ENCODE measurements at places on chromosomes 4 and X.

- DNase-seq = no peak
Measured at GRCh38 chr4:81685104-81685503, 213.4 kb upstream of the RASGEF1B start.

- no peak for DNase-seq
Measured at GRCh38 chrX:47573341-47574075, 8.7 kb upstream of the TIMP1 start.

DNA sequence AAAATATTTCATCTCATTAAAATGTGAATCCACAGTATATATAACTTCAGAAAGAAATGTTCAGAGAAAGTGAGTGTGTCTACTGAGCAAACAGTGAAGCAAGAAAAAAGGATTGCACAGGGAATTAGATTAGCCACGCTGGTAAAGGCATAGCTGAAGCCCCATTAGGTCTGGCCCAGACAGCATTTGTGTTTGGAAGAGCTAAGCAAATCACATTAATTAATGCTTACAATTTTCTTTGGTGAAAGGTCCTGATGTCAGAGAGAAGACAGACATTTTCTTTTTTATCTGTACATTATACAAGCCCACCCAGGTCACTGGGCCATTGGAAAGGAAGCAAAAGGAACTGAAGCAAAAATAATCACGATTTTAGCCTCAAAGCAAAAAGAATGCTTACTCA lies 354.6 kb downstream of the GRID2 start:
- no peak for DNase-seq

GRCh38 chrX:78769101-78769755 lies 21.7 kb downstream of the LPAR4 start:
- DNase-seq = no peak

DNA sequence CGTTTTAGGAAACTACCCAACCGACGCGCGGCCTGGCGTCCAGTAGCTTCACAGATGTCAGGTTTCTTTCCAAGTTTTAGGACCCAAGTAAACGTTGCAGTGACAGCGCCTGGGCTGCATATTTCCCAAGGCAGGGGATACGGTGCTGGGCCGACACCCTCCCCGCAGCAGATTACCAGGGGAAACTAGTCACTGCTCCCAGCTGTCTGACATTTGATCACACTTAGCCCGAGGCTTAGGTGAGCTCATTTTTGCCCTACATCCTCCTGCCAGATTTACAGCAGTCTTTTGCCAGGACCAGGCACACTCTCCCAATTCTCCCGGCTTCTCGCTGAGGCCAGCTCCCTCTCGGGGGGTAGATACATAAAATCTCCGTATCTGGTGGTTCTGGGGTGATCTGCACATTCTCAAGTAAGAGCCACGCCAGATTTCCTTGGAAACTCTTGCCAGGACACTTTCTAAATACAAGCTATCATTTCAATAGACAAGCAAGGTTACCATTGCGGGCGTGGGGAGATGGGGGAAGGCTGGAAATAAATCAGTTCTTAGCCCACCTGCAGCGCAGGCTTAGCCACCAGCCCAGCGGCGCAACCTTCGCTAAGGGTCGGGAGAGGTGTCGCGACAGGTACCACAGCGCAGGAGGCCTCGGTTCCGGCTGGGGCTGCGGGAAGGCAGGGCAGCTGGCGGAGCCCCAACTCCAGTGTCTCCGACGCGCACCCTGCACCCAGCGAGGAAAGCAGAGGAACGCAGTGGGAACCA lies 2.5 kb upstream of the SOX3 start:
- DNase-seq = no peak

GRCh38 chrX:21781525-21781924 lies 23.6 kb upstream of the SMPX start:
- no peak for DNase-seq

DNA sequence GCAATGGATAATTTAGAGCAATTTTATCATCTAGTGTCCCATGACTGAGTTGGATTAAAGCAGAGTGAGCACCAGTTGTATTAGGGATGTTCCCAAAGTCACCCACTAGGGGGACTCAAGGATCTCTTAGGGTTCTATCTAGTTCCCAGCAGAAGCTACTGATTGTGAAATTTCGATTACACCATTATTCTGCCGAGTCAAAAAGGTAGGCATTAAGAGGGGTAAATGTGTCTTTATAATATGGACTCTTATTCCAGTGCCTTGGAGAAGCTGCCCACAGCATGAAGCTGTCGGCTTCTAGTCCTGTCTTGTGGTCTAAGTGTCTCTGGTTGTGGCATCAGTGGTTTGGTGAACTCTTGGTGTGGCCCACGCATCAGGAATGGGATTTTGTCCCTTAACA lies 53.3 kb downstream of the RGS12 start:
- DNase-seq = no peak

GRCh38 chrX:70411475-70411874 lies 11.6 kb upstream of the GDPD2 start:
- DNase-seq = no peak

- DNase-seq = no peak
Measured at GRCh38 chr4:111512081-111512783, 633.0 kb upstream of the FAM241A start.

DNA sequence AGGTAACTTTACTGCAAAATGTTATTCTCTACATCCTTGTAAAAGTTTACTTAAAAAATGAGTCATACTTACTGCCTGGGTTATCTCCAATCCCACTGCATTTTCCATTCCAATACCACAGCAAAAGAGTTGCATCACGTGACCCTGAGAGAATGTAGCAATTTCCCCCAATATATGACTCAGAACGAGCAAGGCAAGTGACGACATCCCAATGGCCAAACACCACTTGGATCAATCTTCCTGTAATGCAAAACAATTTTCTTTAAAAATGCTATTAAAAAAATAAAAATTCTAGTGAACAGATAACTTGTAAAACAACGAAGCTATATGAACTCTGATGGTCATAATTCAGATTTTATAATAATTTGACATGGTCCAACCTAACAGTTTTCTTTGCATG lies 224.3 kb downstream of the DCLK2 start:
- DNase-seq = no peak

GRCh38 chrX:100636321-100636991 lies at the start of gene TSPAN6:
TSPAN6 (minus strand) TSS chrX:100636806; CDS start chrX:100636694, 112 bp downstream.
- DNase-seq = peak; percentile 55

GRCh38 chr4:68271851-68272357 lies 26.4 kb upstream of the TMPRSS11B start:
- DNase-seq = no peak

DNA sequence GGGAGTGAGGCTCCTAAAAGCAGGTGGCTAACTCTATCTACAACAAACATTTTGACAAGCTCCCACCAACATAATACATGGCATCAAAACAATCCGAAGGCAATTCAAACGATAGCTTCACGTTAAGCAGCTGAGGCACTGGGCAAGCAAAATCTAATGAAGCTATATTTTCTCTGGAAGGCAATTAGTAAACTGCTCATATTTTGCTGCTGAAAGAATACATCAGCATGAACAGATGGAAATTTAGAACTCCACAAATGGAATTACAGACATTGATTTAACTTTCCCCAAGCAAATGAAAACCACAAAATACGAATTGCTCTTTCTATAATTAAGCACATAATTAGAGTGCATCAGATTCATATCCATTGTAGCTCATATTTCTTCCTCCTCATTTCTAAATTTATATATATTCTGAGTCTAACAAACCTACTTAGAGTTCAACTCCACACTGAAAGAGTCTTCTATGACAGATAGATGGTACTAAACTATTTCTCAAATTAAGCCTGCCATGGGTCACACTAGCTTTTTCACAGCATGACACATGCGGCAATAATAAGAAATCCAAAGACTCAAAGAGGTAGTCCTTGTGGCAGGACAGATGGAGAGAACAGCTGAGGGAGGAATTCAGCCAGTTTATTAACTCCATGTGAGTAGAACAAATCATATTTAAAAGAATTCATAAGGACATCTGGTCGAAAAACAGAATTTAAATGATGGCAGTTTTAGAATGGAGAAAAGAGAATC lies 305.4 kb downstream of the MAPK10 start:
- DNase-seq = no peak

- no peak for DNase-seq
Measured at GRCh38 chrX:38754102-38754790, 47.0 kb upstream of the MID1IP1 start.

GRCh38 chrX:131762802-131763234 lies 218.9 kb downstream of the OR13H1 start:
- DNase-seq = no peak

DNA sequence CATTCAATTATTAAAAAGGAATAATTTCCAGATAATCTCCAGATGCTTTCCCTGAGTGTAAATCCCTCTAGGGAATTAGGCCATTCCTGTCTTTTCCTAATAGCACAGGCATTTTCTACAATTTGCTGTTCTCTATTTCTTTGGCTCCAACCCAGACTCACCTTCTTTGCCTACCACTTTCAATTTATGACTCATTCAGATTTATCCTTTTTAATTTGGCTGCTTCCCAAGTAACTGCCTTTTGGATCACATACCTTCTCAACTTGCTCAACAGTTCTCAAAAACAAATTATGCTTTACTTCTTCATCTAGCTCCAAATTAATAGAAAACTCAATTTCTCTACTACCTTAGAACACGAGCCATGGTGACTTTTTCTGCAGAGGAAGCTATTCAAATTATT lies 1166.3 kb upstream of the PCDH7 start:
- no peak for DNase-seq

- DNase-seq = no peak
Measured at GRCh38 chr4:88382621-88383020, 4.0 kb downstream of the HERC6 start.

DNA sequence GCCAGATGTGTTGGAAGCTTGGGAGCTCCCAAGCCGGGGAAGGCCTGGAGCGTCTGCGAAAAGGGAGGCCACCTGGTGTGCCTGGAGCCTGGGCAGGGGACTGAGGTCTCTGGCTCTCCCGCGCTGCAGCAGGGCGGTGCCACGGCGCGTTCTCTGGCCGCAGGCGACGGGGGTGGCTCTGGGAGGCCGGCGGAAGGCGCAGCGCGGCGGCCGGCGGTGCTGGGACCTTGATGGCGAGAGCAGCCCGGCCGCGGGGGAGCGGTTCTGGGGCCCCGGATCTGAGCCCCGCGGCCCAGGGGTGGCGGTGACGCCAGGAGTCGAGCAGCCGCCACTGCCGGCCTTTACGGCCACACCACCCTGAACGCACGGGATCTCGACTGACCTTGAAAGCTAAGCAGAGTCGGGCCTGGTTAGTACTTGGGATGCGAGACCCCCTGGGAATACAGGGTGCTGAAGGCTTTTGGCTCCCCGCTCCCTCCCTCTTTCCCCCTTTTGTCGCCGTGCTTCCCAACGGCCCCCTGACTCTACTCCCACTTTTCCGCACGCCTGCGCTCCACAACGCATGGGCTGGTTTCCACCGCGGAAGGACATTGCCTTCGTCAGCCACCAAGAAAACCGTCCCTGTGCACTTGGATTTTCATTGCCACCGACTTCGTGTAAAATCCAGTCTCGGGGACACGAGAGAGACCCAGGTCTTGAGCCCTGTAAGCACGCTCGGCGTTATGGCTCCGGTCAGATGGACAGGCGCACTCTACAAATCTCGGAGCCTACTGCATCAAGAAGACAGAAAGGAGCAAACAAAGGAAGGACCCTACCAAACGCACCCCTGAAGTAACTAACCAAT lies 9.5 kb downstream of the FRG2 start:
- DNase-seq = no peak

GRCh38 chr4:179626687-179627086 lies 2184.4 kb upstream of the AGA start:
- DNase-seq = no peak

- DNase-seq = no peak
Measured at GRCh38 chr4:6826781-6827508, 44.4 kb downstream of the KIAA0232 start.

GRCh38 chrX:67619253-67619652 lies 75.4 kb downstream of the AR start:
- no peak for DNase-seq

DNA sequence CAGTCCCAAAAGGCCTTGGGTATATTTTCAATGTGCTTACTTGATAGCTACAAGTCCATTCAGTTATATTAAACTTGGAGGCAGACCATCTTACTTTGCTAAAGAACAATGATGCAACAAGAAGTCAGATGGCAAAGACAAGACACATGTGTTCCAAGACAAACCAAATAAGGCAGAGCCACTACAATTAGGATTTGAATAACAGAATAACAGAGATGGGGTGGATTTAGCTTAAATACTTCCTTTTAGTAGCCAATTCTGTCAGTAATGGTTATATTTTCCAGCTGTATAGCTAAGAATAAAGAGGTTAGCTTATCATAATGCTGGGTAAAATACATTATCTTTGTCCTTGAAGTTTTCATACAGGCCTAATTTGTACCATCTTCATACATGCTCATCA lies 37.7 kb upstream of the FRAS1 start:
- no peak for DNase-seq

DNA sequence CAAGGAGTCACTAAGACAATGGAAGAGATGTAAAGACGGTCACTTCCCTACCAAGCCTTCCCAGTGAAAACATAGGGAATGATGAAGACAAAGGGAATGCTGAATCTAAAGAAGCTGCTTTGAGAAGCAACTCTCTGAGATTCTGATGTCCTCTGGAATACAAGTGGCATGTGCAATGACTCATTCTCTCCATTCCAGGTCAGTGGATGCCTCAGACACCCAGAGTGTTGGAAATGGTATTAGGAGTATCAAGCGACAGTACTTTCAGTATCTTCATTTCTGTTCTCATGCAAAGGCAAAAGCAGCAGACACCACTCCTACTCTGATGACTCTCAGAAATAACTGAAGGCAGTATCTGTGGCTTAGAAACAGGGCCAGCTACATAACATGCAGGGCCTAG lies 102.6 kb downstream of the FSTL5 start:
- DNase-seq = no peak

GRCh38 chr4:92334716-92335350 lies 31.1 kb downstream of the GRID2 start:
- no peak for DNase-seq

DNA sequence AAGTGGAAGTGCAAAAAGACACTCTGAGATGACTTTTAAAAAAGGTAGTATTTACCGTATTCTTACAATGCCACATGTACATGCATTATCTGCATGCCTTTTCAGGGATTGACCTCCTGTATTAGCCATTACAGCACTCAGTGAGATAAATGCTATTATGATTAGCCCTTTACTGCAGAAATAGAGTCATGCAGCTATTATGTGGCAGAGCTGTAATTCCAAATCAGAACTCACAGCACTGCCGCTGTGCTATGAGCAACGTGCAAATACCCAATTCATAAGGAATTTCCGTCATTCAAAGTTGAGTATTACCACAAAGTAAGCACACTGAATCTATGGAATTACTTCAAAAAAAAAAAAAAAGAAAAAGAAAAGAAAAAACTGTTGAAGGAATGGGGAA lies 92.1 kb upstream of the SMAD1 start:
- DNase-seq = no peak
